ENCODE measurements at places on chromosomes 5 and 9. TPM values are rescaled to one million over a fixed set of nuclear protein-coding genes. Genes with fewer than 3 reads are reported as not detected.

Gene RMI1
- total RNA-seq, result 3.9 TPM

Gene MPDZ
- 97.3 TPM for total RNA-seq

Gene LRRTM2
- not detected for total RNA-seq

Gene NXNL2
- not detected for total RNA-seq

Gene MRRF
- total RNA-seq, result 35.9 TPM

Gene LECT2
- total RNA-seq, result not detected

Gene LCN15
- total RNA-seq, result not detected

Gene TPPP
- total RNA-seq, result 7.3 TPM

Gene IL5
- not detected for total RNA-seq

Gene GHR
- 10.4 TPM for total RNA-seq

Gene FOXD4L3
- not detected for total RNA-seq

Gene TEK
- total RNA-seq, result 21.0 TPM

Gene LHFPL2
- total RNA-seq, result 7.9 TPM

Gene CHD1
- total RNA-seq, result 16.8 TPM

Gene NRG2
- 5.1 TPM for total RNA-seq

Gene F2RL2
- 3.4 TPM for total RNA-seq

Gene GPR21
- 1.0 TPM for total RNA-seq

Gene MUSK
- 1.2 TPM for total RNA-seq

Gene MYMK
- not detected for total RNA-seq

Gene SPINK6
- not detected for total RNA-seq

Gene SCGB3A2
- not detected for total RNA-seq

Gene GIN1
- 14.8 TPM for total RNA-seq

Gene SAXO1
- total RNA-seq, result 0.05 TPM

Gene FCN2
- total RNA-seq, result not detected

Gene SHISAL2B
- total RNA-seq, result not detected

Gene GAPT
- total RNA-seq, result 0.27 TPM

Gene IL4
- not detected for total RNA-seq

Gene CCNI2
- total RNA-seq, result not detected

Gene PURA
- total RNA-seq, result 30.7 TPM

Gene PHF24
- total RNA-seq, result 0.57 TPM

Gene FAM169A
- 6.5 TPM for total RNA-seq

Gene SLC45A2
- 0.16 TPM for total RNA-seq

Gene CDC25C
- 0.19 TPM for total RNA-seq

Gene ANKRD55
- total RNA-seq, result not detected

Gene PRDM9
- total RNA-seq, result not detected

Gene OTP
- total RNA-seq, result not detected

Gene GCNT4
- total RNA-seq, result 0.62 TPM

Gene IL13
- total RNA-seq, result not detected

Gene MOCS2
- total RNA-seq, result 64.4 TPM

Gene SLC9A3
- total RNA-seq, result 1.0 TPM

Gene ORM2
- 0.32 TPM for total RNA-seq

All from cardiac septum (tissue), 1 donor.